ENCODE measurements at places on chromosomes 7 and 10.

GRCh38 chr10:43252783-43253341, 14.0 kb downstream of the RASGEF1A start:
- no peak for DNase-seq

DNA sequence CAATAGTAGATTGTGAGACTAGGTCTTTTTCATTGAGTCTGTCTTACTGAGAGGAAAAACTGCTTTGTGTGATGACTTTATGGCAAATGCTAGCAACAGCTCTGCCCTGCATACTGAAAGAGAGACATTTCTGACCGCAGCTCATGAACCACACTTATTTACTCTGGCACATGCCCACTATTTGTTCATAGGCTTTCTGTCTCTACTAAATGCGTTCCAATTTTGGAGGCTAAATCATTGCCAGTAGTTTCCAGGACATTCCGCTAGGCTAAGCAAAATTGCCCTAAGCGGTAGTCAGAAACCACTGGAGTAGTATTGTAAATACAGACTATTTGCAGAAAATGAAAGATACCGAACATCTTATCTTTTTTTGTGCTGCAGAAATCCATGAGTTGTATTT, 55.6 kb upstream of the DLX6 start:
- no peak for DNase-seq

DNA sequence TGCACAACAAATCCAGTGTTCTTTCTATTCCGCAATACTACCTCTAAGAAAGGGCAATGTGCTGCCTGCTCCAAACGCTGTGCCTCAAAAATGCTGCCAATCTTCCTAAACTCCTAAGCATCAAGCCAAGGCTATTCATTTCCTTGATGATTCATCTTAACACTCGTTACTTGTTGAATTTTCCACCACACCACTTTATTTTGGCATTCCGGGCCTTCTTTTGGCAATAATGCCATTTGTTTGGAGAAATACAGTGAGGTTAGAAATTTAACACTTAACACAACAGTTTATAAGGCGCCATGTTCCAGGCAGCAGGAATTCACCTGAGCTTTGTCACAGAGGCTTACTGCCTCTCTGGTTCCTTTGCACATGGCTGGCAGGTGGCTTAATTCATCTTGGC, 82.6 kb upstream of the ABCB5 start:
- no peak for DNase-seq

DNA sequence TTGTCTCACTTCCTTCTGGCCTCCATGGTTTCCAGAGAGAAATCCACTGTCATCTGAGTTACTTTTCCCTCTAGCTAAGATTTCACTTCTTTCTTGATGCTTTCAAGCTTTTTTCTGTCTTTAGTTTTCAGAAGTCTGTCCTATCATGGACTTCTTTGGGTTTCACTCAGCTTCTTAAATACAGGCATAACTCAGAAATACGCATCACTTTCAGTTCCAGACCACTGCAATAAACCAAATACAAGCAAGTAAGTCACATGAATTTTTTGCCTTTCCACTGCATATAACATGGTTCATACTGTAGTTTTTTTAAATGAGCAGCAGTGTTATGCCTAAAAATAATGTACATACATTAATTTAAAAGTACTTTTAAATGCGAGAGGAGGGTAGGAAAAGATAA, 48.7 kb downstream of the STK17A start:
- no peak for DNase-seq

Measured in BJ (cell line).